Neuronal stem cell (in vitro differentiated cells): ENCODE measurements at places on chromosomes 4 and X.

DNA sequence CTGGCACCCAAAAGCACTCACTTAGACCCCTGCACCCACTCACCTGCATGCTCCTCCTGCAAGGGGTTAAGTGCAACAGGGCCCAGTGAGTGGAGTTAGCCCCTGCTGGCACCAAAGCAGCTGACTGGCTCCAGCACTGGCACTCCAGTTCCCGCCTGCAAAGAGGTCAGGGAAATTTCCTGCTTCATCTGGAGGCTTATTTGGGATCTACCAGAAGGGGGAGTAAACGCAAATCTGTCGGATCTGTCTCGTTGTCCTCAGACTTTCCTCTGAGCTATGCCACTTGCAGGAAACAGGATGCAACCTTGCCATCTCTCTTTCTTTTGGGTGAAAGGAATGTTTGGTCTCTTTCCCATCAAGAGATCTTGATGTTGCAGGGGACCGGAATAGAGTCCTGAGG is 435.6 kb downstream of the PCDH10 start:
- no peak for DNase-seq

GRCh38 chr4:61445374-61446063 is 245.4 kb downstream of the ADGRL3 start:
- DNase-seq, result no peak

DNA sequence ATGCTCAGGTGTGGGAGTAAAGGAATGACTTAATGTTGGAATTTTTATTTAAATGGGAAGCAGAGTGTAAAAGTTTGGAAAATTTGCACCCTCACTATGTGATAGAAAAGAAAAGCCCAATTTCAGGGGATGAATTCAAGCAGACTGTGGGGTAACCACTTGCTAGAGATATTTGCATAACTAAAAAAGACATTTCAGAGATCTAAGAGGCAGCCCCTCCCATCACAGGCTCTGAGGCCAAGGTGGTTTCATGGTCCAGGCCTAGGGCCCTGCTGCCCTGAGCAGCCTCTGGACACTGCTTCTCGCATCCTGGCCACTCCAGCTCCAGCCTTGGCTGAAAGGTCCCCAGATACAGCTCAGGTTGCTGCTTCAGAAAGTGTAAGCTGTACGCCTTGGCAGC is 5.9 kb upstream of the XPNPEP2 start:
- no peak for DNase-seq

GRCh38 chr4:147842573-147842972 is 110.7 kb downstream of the ARHGAP10 start:
- no peak for DNase-seq

DNA sequence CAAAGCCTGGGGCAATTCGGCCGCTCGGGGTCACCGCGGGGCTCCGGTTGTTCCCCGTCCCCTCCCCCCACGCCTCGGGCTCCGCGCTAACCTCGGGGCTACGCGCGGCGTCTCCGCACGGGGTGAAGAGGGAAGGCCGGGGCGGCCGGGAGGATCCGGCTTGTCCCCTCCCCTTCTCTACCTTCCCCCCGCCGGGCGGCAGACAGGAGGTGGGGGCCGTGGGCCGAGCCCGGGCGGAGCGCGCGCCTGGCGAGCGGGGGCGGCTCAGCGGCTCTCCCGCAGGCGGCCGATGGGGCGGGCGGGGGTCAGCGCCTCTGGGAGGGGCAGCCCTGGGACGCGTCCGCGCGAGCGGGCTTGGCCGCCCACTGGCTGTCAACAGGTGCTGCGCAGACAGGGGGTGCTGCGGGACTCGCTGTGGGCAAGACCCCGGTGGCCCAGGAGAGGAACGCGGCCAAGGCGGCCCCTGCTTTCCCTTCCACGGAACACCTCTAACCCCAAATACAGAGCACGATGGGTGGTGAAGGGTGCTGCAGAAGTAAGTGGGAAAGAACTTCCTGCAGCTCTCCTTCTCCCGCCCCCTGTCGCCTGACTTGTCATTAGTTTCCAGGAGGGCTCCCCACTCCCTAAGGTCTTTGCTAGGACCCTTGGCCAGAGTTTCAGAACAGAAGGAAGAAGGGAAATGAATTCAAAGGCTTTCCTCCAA is at the start of gene PDGFC:
Gene PDGFC, minus strand, starts transcription at position 124 of the 703 bp plus-strand sequence. CDS start 896 bp downstream, outside the sequence.
- peak; percentile 75 for DNase-seq

DNA sequence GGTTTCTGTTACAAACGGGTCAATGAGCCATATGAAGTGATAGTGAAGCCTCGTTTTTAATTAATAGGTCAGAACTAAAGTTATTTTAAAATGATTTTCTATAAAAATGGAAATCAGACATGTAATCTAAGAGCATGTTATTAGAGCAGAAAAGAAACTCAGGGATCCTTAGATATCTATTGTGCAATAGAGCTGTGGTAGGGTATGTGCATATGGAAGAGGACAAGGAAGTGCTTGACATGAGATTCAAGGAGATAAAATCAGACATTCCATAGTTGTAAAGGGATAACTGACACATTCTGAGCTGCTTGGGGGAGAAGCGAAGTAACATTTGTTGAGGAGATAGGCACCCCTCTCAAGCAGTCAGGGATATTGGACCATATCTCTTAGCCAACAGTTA is 143.0 kb downstream of the AFF2 start:
- no peak for DNase-seq

DNA sequence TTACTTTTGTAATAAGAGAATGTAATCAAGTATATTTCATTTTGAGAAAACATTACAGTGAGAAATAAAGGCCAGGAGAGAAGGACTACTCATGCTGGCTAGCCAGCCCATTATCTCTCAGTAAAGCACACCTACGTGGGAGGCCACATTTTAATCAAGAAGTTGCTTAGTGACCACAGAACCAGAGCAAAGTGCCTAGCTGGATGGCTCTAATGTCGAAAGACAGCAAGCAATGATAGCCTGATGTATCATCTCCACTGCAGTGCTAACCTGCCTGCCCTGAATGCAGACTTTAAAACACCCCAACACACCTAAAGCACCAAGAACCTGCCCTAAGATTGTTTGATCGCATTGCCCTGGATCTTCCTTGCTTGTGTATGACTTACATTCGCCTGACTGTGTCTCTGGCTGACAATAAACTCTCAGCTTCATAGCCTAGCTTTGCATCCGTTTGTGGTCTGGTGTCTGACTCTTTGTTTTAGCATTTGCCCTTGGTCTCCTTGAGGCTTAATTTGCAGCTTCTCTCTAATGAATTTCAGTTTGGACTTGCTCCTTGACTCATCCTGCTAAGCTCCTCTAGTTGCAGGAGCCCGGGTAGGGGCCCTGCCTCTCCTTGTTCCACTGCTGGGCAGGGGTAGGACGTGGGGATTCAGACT is 31.4 kb upstream of the SOWAHD start:
- no peak for DNase-seq

GRCh38 chr4:139720806-139721205 is 55.2 kb downstream of the MGST2 start:
- DNase-seq, result no peak

GRCh38 chrX:18994713-18995112 is 10.8 kb upstream of the PHKA2 start:
- DNase-seq, result no peak

GRCh38 chr4:125676156-125676555 is 361.4 kb downstream of the FAT4 start:
- no peak for DNase-seq

- DNase-seq, result no peak
These were observed 55.4 kb upstream of the GRPR start for GRCh38 chrX:16067886-16068515.

GRCh38 chrX:69813677-69814076 is 197.8 kb downstream of the EDA start:
- no peak for DNase-seq

- DNase-seq, result no peak
These were observed 695 bp upstream of the PIGA start for GRCh38 chrX:15336023-15336413.

DNA sequence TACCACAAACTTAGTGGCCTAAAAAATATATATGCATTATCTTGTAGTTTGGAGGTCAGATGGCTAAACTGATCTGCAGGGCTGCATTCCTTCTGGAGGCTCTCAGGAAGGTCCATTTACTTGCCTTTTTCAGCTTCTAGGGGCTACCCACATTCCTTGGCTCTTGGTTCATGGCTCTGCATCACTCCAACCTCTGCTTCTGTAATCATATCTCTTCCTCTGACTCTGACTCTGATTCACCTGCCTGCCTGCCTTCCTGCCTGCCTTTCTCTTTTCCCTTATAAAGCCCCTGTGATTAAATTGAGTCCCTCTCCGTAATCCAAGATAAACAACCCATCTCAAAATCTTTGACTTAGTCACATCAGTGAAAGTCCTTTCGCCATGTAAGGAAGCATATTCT is 25.0 kb upstream of the FRMPD4 start:
- no peak for DNase-seq

DNA sequence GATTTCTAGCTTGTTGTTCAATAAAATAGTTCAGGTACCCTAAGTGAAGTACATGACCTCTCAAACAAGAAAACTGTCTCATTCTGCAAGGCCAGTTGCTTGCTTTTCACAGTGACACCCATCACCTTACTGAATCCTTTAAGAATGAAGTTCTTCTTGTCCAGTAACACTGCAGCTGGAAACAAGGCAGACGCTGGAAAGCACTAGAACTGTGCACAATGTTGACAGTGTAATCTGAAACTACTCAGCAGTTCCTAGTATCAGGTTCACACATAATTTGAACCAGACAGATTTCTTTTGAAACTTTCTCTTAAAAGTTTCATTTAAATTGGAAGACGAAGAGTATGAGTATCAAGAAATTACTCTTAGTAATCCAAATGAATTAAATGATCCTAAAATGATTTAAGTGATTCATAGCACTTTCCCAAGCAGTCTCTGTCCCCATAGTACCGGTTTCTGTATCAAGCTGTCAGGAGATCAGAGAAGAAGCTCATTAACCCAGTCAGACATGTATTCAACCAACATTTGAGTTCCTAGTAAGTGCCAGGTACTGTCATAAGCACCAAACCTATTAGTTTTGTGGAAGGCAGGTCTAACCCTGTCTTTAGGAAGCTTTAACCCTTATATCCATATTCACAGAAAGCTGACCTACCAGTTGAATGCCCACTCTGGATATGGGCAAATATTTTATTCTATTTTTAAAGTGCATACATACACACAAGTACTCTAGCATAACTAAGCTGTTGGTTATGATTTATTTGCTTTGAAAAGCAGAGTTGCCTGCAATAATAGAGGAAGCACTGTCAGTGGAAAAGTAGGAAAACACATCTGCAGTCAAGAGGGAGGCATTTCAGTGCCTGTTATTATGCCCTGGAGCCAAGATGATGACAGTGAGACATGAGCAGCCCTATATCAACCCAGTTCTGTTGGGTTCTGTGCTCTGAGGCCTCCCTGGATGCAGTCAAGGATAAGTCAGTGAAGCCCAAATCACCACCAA is 63.6 kb downstream of the PALLD start:
- no peak for DNase-seq

- DNase-seq, result no peak
These were observed 1005.8 kb downstream of the PCDH18 start for GRCh38 chr4:136526517-136526916.

DNA sequence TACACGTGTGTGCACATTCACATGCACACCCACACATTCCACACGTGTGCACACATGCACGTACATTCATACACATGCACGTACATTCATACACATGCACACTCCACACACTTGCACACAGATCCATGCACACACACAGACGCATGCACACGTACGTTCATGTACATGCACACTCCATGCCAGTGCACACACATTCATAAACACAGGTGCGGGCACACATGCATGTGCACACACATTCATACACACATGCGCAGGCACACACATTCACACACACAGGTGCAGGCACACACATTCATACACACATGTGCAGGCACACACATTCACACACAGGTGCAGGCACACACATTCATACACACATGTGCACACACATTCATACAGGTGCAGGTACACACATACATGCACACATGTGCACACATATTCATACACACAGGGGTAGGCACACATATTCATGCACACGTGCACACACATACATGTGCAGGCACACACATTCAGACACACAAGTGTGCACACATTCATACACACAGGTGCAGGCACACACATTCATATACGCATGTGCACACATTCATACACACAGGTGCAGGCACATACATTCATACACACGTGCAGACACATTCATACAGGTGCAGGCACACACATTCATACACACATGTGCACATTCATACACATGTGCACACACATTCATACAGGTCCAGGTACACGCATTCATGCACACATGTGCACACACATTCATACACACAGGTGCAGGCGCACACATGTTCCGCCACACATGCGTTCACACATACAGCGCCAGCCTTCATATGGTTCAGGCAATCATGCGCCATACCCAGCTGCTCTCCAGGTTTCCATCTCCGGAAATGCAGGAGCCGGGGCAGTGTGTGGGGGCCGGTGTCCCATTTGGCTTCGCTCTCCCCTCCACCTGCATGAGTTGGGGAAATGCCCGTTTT is 124.8 kb downstream of the HMX1 start:
- no peak for DNase-seq

DNA sequence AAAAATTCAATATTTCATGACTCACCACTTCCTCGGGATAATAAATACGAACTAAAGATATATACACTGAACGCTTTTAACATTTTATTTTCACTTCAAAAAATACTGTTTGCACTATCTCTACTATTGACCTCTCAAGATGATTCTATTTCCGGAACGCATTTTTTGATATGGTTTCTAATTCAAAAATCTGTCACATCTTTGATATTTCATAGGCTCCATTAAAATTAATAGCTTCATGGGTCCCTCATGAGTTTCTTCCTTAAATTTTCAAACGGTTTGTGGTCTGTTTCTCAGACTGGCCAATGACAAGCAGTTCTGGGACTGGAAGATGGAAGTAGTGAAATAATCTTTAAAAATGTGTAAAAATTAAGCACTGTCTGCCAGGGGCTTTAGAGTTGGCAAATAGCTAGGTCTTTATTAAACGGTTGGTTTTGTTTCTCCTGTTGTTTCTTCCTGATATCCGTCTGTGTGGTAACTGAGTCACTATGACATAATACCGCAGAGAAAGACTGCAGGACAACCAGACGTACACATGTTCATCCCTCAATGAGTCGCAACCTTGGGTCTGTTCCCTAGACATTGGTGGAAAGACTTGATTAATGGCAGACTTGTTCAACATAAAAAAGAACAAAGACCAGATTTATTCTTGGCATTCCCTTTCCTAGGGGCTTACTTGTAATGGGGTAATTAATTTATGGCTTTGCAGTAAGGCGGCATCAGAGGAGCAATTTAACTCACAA is 133.8 kb downstream of the PALLD start:
- DNase-seq, result no peak

- DNase-seq, result peak; percentile 79
These were observed 44.1 kb downstream of the NAA11 start for GRCh38 chr4:79281566-79282359.

DNA sequence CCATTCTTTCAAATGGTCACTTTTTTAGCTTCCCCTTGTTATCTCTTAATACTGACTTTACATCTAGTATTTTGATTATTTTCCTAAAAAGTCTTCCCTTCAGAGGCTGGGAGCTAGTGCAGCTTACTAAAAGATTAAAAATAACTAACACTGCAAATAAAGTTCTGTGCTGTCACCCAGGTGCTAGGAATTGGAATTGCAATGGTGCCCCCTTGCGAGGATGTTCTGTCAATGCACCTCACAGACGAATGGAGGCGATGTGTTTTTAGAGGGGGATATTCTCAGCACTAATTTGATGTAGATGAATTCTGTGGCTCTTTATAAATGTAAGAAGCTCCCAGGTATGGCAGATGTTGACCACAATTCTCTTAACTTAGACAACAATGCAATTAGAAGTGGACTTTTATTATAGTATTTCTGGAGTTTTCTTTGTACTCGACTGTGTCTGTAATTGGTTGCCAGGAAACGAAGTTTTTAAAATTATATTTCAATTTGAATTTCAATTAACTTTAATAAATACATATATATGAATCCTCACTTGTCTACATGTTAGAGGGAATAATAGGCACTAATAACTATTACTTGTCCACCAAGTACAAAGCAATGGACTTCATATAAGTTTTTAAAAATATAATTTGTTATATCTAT is 22.0 kb upstream of the SMIM31 start:
- peak; percentile 57 for DNase-seq
